Sciatic nerve (tissue), 2 donors: ENCODE measurements at places on chromosomes 6 and 20.

DNA sequence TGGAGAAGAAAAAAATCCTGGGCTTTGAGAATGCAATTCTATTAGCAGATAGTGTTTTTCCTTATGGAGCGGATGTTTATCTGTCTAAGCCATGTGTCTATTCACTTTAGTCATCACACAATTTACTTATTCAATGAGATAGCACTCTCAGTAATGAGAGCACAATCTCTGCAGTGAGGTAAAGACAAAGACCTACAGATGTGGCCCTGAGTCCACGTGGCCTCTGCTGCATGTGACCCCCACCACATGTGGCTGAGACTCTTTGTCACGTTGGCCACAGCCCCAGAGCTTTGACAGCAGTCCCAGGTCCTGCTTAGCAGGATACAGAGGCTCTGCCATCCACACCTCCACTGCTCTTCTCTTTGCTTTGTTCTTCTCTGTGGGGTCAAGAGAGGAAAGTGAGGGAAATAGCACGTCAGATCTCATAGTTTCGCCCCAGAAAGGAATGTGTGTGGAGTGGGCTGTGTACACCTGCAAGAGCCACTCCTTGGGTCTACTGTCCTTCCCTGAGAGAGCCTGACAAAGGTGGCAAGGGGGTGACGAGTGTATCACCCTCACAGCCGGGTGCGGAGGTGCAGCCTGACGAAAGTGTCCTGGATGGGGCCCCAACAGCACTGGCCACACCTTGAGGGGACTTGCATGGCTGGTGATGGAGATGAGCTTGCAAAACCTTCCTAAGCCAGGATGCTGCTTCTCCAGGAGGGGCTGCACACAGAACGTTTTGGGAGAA, 40.7 kb downstream of the ZNF831 start:
- DNase-seq, result no peak

- DNase-seq, result no peak
These were observed 440.2 kb downstream of the TBC1D32 start for GRCh38 chr6:120894077-120894476.

GRCh38 chr20:62824476-62825332, 7.9 kb downstream of the COL9A3 start:
- DNase-seq, result no peak

GRCh38 chr6:37145443-37145842, 24.5 kb upstream of the PIM1 start:
- peak; percentile 15 for DNase-seq

DNA sequence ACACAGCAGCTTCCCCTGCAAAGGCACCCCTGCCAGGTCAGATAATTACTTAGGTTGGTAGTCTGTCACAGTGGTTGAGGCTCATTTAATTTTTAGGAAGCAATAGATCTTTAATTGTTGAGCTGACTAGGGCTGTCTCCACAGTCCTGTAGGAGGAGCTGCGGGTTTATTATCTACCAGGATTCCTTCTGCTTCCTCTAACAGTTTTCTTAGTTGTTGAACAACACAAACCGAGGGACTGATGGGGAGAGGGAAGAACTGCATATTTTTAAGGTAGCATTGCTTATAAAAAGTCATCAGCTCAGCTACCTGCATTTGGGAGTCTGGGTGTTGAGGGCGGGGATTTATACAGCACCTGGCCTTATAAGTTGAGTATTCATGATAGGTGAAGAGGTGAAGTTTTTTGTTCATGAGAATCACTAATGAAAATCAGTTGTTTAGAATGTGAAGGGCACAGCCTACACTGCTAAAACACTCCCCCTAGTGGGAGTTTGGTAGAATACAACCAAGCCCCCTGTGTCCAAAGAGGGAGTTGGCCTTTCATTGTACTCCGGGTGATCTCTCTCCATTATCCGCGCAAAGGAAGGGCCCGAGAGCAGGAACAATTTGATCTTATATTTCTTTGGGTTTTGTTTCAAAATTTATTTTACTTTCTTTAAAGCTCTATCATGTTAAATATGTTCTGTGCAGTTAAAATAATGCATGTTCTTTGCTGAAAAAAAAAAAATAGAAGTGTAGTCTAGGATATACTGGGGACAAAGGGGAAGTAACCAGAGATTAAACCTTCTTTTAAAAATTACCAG, 69.6 kb downstream of the SSR1 start:
- DNase-seq, result no peak

DNA sequence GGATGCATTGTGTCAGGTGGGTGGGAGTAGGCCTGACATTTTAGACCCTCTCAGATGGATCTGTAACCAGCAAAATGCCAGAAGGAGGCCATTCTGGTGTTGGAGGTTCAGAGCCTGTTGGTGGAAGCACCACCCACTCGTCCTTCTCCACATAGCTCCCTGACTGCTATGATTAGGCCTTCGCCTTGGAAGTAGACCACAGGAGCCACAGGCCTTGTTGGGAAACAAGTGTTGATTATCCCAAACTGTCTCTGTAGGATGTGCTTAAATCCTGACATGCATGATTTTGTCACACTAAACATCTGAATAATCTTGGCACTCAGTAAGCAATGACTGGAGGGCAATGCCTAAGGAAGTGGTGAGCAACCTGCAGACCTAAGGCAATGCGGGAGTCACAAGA, 117.2 kb upstream of the LY86 start:
- DNase-seq, result no peak

DNA sequence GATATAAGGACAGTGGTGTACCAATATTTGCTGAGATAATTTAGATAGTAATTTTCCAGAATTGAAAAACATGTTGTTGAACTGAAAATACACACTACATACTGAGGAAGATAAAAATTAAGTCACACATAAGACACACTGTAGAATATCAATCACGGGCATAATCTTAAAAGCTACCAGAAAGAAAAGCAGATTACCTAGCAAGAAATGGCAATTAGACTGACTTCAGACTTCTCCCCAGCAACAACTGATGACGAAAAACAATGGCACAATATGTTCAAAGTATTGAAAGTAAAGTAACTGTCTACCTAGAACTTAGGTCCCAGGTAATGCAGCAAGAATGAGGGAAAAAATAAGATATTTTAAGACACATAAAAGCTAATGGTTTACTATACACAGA, 46.5 kb downstream of the NOL7 start:
- DNase-seq, result no peak

DNA sequence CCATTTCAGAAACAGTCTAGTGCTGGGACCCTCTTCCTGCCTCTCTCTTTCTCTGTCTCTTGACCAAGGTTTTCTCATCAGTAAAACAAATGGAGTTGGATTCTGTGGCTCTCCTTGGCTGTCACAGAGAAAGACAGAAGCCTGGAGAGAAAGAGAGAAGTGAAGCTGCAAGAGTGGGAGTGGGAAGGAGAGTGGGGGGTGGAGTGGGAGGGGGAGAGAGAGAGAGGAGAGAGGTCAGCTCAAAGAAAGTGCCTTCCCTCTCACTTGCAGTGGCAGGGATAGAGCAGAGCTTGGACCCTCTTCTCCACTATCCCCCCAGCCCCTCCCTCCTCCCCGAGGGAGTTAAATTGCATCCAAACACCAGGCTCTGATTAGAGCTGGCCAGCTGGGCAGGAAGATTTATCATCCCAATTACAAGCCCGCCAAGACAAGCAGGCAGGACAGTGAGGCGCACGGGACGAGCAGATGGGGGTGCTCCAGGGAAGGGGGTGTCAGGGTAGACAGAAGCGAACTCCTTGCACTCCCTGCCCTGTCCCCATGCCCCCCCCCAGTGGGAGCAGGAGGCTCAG, 74.3 kb downstream of the CD40 start:
- no peak for DNase-seq

DNA sequence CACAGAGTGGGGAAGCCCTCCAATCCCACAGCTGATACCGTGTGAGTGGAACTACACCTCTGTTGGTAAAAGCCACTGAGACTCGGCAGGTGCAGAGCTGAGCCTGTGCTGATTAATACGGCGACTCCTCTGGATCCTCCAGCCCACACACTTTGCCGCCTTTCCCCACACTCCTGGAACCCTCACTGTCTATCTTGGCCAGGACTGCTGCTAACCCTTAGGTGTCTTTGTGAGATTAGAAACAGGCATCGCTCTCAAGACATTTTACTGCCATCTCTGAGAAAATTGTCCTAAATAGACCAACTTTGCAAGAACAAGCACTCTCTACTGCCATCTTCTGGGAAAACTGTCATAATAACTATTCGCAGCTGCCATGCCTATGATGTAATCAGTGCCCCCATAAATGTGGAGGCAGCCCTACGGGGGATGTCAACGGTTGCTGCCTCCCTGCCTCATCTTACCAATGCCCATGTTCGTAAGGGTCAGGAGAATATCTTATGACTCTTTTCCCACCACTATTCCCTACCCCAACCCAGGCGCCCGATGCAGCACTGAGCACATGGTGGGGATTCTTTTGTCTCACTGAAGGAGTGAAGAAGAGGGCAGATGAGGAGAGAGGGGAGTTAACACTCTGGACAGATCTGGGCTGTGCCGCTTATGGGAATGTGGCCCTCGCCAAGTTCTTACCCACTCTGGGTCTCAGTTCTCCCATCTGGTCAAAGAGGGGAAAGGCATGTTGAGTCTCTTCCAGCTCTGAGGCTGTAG, 26.1 kb upstream of the KCNB1 start:
- DNase-seq, result no peak

DNA sequence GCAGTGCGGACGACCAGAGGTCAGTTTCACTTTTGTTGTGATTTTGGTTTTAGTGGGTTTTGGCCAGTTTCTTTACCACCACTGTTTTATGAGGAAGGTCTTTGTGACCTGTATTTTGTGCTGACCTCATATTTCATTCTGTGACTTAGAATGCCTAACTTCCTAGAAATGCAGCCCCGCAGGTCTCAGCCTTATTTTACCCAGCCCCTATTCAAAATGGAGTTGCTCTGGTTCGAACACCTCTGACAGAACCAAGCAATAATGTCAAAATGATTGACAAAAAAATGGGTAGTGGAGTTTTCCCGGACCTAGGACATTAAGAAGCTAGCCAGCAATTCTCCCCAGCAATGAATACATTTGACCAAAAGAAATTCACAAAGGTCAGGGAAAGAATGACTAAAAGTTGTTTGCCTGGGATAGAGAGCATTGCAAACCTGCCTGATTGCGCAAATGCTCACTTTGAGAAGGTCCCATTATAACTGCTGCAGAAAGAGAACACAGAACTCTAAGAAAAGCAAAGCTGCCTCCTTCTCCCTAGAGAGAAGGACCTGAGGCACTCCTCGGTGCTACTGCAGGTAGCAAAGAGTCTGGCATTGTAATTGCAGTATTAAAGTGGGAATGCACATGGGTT, 288.8 kb downstream of the ADGB start:
- DNase-seq, result no peak

GRCh38 chr6:6166064-6166463, 154.4 kb downstream of the F13A1 start:
- DNase-seq, result no peak

GRCh38 chr6:26087284-26088115, at the start of gene HFE:
Gene HFE, plus strand, starts transcription at chr6:26087429. Its CDS starts 12 bp downstream, at chr6:26087441.
- peak; percentile 77 for DNase-seq

DNA sequence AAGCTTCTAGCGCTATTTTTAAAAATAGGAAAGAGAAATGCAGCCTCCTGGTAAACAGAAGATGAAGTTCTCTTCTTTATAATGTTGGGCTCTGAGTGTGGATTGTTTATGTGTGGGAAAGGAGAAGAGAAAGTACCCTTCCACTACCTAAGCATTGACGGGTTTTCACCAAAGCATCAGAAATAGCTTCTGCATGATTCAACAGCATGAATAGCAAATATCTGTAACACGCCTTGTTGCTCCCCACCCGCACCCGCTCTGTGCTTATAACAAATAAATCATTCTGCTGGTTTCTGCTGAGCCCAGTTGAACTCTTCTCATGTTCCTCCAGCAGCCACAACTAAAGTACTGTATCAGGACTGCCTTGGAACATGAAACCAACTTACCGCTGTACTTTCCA, 20.7 kb downstream of the TXLNB start:
- no peak for DNase-seq

DNA sequence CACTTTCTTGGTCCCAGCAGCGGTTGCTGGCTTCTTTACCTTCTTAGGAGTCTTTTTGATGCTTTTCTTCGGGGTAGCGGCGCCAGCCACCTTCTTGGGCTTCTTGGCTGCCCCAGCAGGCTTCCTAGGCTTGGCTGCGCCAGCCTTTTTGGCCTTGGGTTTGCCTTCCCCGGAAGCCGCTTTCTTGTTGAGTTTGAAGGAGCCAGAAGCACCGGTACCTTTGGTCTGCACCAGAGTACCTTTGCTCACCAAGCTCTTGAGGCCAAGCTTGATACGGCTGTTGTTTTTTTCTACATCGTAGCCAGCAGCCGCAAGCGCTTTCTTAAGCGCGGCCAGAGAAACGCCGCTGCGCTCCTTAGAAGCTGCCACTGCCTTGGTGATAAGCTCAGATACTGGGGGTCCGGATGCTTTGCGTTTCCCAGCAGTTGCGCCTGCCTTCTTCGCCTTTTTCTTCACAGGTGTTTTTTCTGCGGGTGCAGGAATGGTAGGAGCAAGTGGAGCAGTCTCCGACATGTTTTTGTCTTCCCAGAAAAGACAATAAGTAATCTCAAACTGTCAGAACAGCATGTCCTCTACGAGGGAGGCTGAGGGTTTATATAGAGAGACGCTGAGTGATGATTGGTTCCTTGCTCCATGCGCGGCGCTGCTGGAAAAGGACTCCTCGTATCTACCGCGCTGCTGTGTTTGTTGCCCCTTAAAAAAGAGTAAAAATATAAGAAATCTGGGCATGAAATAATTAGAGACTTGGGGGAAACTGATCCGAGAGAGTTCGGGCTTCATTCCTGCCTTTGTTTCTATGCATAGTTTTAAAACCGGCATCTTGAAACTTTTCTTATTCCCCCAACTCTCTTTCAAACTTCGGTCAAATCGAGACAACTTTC, 130.3 kb upstream of the BTN3A2 start:
- no peak for DNase-seq

- DNase-seq, result no peak
These were observed 728.5 kb upstream of the MARCKS start for GRCh38 chr6:113128661-113129060.

- no peak for DNase-seq
These were observed 3.6 kb upstream of the DSN1 start for GRCh38 chr20:36777167-36777566.

DNA sequence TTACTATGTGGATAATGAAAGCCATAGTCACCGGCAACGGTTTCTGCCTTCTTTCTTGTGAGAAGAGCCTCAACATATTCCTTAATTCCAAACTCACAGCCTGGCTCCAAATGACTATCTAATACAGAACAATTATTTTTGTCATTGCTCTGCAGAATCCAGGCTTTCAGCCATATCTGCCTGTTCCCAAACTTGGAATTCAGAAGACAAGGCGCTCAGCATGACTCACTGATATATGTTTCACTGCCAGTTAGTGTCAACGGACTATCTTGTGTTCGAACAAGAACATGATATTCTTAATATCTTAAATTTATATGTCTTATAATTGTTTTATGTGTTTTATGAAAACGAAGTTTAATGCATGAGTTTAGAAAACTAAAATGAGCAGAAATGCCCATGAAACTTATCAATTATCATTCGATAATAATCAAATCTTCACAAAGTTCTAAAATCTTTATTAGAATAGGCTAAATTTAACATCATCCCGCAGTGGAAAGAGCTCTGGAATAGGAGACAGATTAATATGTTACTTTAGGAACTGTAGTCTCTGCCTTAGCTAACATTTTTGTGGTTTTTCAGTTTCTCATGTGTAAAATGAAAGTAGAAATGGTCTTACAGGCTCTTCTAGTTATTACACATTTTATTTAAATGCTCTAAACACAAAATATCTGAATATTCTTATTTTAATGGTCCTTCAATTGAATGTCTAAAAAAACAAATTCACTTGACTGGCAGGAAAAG, 669.3 kb upstream of the GJE1 start:
- DNase-seq, result no peak

- no peak for DNase-seq
These were observed 10.4 kb downstream of the PLCG1 start for GRCh38 chr20:41147767-41148191.
